CD4-positive, alpha-beta T cell treated with Interleukin-1 beta for 1 hour (primary cell): ENCODE measurements at places on chromosomes 13 and 19.

- DNase-seq = no peak
Observed at GRCh38 chr13:35978607-35979316, 152.4 kb downstream of the DCLK1 start.

DNA sequence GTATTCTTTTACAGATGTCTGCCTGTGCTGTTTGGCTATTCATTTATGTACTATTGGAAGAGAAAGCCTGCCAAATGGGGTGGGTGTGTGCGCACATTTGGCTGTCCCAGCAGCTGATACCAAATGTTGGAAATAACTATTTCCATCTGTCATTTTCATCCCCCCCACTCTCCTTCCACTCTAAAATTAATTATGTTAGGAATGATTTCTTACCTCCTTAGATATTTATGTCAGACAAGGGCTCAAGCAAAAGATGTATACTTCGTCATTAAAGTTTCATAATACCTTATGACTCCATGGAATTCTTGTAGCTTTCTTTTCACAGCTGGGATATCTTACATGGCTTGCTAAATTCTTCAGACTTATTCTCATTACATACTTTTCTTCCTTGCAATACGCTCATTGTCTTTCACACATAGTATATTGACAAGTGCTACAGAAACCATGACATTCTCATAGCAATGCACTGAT, 18.6 kb downstream of the ITM2B start:
- DNase-seq = no peak

DNA sequence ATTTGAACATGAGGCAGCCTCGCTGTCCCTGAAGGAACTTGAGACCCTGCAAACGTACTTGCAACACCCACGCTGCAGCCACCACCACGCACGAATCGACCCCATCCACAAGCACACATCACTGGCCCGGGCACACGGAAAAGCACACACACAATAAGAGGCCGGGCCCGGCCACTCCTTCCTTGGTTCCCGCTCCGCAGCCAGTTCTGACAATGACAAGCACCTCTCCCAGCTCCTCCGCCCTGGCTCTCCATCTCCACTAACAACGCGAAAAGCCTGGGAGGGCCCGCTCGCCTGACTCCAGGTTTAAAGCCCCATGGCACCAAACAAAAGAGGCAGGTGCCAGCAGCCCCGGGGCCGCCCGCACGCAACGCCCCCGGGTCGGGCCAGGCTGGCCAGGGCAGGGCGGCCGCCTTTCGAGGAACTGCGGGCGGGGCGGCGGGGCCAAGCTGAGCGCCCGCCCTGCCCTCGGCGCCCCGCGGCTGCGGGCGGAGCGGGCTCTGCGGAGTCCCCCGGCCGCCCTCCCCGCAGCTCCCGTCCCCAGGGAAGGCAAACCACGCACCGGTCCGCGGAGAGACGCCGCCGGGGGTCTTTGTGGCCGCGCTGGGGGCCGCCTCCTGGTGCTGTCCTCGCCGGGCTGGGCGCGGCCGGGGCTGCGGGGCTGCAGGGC, 495 bp downstream of the DCLK1 start:
- no peak for DNase-seq

DNA sequence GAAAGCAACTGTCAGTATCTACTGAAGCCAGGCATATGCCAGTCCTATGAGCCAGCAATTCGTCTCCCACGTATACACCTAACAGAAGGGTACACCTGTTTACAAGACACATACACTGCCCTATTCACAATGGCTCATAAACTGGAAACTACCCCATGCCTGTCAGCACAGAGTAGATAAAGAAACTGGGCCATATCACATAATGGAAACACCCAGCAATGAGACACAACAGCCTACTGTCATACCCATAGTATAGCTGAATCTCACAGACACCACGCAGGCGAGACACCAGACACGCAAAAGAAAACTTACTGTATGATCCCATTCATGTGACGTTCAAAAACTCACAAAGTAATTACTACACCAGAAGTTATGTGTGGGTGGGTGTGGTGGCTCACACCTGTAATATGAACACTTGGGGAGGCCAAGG, 15.7 kb downstream of the NOSIP start:
- no peak for DNase-seq

- no peak for DNase-seq
Observed at GRCh38 chr13:33544308-33544707, 258.8 kb upstream of the STARD13 start.

DNA sequence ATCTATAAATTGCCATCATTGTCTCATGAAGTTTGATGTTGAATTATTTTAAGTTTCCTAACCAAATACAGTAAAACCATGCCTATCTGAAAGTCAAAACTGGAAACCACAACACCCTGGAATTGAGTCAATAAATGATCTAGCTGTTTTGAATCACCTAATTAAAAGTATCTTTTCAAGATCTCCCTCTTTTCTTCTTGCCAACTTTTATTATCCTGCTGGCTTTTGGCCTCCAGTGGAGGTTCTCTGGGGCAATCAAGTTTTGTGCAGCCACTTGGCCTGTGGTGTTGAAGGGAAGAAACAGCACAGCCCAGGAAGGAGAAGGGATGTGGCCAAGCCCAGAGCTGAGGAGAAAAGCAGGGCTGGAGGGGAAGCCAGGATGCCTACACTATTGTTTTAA, 255.4 kb downstream of the COG6 start:
- no peak for DNase-seq

GRCh38 chr13:91804724-91805123, 406.3 kb downstream of the GPC5 start:
- no peak for DNase-seq

DNA sequence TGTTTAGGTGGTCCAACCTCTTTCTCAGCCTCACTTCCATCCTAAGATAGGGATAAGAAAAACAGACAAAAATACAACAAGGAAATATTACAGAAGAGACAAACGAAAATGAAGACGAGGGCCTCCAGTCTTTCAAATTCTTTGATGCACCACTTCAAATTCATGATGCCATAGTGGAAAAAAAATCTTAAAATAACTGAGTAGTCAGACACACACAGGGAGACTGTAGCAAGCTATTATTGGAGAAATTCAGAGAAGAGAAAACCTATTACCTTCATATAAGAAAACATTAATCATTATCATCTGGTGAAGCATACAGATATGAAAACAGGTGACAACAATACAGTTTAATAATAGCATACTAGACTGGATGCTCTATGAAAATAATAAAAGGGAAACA, 548.2 kb downstream of the KCTD12 start:
- no peak for DNase-seq

DNA sequence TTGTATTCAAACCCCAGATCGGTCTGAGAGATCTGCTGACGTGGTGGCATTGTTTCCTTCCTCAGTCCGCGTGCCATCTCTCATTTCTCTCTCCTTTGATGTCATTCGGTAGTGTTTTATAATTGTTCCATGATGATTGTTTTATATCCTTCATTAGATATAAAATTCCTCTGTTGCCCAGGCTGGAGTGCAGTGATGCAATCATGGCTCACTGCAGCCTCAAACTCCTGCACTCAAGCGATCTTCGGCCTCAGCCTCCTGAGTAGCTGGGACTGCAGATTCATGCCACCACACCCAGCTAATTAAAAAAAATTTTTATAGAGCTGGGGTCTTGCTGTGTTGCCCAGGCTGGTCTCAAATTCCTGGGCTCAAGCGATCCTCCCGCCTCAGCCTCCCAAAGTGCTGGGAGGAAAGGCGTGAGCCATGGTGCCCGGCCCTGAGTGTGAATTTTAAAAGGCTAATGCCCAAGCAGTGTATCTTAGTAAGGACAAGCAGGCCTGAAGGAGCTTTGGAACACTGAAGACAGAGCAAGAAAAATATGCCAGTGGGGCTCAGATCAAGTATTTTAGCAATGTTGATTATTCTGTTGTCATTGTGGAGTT, 5.3 kb downstream of the ZNF57 start:
- DNase-seq = no peak

- DNase-seq = no peak
Observed at GRCh38 chr13:21901811-21902708, 231.2 kb downstream of the FGF9 start.

DNA sequence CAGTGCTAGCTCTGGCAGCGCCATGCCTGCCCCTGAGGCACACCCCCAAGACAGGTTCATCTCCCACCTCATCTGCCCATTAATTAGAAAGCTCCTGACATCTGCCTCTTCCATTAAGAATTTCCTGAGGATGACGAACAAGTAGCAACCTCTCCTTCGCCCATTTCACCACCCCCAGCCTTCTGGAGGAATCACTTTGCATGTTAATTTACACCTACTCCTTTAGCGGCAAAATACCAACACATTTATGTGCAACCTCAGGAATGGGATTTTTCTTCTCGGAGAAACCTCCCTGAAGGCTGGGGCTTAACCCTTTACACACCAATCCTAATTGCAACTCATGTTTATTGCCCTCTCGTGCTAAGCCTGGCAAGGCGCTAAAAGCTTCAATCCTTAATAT, 13.8 kb downstream of the SLC7A1 start:
- DNase-seq = no peak

GRCh38 chr13:85019121-85019520, 780.1 kb downstream of the SLITRK6 start:
- no peak for DNase-seq

GRCh38 chr13:80296638-80297037, 44.3 kb downstream of the SPRY2 start:
- no peak for DNase-seq

GRCh38 chr13:92074658-92075057, 676.2 kb downstream of the GPC5 start:
- no peak for DNase-seq

DNA sequence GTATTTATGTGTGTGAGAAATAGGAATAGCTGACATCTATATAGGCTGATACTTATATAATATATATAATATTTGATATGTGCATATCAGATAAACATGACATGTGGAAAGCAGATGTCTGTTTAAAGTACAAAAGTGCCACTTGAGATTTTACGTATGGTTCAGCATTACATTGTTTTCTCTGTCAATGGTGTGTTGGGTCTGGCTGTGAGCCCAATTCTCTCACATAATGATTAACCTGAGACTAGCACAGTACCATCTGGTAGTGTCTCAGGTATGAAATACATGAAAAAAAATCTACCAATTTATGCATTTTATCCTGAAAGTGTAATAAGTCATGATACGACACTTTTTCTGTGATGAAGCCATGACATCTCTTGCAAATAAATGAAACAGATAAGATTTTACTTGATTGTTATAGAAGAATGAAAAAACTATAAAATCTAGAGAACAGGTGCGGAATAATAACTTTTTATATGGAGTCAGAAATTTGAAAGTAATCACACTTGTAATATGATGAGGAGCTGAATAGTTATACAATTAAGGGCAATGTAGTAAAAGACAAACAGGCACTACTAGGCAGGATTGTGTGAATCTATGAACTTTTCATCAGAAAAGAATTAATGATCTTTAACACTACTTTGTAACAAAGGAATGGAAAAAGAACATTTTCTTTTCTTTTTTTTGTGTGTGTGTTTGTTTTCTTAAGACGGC, 1405.0 kb downstream of the OLFM4 start:
- DNase-seq = no peak

GRCh38 chr13:92967923-92968322, 258.7 kb upstream of the GPC6 start:
- no peak for DNase-seq

DNA sequence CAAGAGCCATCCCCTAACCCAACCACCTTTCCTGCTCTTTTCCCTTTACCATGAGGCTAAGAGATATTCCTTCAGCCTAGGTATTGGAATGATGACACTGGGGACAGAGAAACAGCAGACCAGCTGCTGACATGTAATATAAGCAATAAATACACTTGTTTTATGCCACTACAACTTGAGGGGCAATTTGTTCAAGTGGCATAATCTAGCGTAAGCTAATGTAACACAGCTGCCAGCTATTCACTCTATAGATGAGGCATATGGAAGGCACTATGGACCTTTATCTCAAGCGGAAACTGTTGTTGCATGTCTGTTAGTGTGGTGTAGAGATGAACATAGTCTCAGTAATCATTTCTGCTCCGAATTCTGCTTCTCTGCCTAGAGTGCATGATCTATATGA, 111.1 kb downstream of the STARD13 start:
- DNase-seq = no peak

DNA sequence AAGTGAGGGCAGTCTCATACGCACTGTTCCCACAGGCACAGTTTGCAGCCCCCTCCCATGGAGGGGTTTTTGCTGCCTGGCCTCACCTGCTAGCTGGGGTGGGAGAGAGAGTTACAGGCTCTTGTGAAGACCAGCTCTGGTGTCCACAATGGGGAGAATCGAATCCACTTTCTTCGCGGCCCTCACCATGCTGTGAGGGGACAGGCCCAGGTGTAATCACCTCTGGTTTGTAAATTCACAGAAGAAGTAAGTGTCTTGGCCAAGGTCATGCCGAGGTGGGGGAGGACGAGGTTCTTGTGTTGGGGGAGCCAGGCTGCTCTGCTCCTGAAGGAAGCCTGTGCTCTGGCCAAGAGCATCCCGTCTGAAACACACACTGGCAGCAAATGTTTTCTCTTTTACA, 39.5 kb downstream of the TEX29 start:
- DNase-seq = no peak

DNA sequence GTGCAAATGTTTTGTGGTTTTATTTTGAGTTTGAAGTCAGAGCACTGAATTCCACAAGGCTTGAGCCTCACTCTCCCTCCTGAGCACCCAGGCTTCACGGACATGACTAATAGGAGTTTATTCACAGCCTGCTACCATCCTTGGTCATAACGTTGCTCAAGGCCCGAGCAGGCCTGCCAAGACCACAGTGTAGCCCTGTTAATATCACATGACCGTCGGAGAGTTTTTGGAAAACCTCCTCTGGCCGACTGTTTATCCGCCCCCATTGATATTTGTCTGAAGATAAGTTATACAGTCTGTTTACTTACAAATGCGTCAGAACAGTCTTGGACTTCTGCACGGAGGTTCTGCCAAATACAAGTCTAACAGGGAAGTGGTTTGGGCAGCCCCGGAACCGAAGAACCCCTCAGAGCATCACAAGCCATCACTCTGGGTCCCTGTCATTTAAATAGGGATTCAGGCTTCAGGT, 89.9 kb downstream of the COL4A2 start:
- DNase-seq = no peak

- DNase-seq = no peak
Observed at GRCh38 chr13:27266917-27267316, 3.7 kb upstream of the RASL11A start.

GRCh38 chr19:46367426-46367825, 20.5 kb downstream of the PPP5C start:
- no peak for DNase-seq

DNA sequence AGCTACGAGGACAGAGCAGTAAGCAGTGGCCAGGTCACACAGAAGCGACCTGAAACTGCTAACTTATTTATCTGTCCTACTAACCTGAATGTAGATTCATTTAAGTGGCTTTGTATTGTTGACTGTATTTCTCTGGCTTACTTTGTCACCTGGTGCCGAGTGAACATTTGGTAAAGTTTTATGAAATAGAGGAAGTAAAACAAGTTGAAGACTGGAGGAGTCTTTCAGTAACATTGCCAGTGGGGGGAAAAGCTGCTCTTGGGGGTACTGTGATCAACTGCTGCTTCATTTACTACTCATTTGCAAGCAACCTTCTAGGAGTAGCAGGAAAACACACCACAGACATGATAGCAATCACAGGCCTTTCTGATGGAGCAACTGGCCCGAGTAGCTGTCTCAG, 615.0 kb downstream of the FGF9 start:
- DNase-seq = no peak

GRCh38 chr19:3813473-3814392, 27.6 kb upstream of the MATK start:
- peak; percentile 28 for DNase-seq
